ENCODE measurements at places on chromosomes 3 and 15.

DNA sequence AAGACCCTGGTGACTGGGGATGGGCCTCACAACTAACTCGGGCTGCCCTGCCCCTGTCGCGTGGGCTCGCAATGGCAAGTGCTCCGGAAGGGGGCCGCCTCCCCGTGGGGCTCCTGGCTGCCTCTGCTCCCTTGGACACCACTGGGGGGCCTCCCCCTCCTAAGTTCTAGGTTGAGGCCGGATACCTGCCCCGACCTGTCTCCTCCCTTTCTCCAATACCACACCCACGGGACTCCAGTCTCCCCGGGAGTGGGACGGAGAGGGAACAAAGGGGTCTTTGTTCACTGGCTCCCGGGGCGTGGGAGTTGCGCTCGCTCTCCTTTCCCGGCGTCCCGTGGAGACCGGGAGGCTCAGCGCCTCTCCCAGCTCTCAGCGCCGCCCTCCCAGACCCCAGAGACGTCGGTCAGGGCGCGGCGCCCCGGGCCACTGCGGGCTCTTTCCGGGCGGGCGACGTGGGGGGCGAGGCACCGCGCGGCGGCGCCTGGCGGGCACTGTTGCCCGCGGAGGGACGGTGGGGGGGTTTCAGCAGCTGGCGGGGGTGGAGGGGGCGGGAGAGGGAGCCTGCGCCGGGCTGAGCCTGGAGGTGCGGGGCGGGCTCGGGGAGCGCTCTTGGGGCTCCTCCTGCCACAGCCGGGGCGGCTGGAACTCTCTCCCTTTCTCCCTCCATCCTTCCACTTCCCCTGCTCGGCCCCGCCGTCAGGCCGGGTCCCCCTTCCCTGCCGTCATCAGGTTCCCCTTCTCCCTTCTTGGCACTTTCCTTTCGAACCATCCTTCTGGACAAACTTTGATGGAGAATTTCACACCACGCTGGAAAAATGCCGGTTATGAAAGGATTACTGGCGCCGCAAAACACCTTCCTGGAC lies at the start of gene KCNH8:
KCNH8 (plus strand) TSS at position 606 of the 863 bp plus-strand sequence; CDS start at position 816, 210 bp downstream.
- peak; percentile 61 for DNase-seq

- no peak for DNase-seq
Observed at GRCh38 chr3:32813180-32813579, 4.6 kb upstream of the TRIM71 start.

DNA sequence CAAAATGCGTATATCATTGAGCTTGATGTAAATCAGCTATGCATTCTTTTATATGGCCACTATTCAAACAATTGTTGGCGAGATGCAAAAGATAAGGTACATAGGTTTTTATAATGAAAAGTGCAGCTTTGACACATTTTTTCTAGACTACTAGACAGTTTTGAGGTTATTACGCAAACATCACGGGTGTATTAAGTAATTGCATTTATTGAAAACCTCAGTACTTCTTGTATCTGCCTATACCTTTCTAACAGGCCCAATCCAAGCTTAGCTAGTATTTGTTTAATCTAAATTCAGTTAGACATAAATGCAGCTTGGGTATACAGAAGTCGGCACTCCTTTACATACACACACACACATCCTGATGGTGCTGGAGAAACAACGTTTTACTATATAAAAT lies 2.7 kb downstream of the SPESP1 start:
- no peak for DNase-seq

DNA sequence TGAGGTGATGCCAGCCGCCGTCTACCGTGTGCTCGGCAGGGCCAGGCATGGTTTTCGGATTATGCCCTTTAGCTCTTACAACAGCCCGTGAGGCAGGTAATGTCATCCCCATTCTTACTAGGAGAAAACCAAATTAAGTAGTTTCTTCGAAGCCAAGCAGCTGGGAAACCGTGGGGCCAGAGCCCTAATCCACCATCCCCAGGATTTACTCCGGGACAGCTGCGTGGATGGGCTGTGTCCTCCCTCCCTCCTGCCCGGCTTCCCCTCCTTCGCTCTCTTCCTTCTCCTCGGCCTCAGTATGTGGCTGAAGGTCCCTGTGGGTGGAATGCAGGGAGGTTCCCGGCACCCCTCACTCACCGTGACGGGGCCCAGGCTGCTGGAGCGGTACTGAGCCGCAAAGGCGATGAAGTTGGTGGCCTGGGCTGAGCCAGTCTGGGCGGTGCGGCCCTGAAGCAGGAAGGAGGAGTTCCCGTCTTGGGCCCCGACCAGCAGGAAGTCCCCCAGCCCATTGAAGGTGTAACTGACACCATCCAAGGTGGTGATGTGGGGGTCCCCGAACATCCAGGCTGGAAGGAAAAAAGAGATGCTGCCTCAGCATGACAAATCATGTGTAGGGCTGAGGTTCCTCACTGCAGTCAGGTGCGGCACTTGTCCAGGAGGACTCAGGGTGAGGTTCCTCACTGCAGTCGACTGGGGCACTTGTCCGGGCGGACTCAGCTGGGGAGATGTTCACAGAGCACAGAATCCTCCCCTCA lies 42.5 kb downstream of the MUC20 start:
- no peak for DNase-seq

DNA sequence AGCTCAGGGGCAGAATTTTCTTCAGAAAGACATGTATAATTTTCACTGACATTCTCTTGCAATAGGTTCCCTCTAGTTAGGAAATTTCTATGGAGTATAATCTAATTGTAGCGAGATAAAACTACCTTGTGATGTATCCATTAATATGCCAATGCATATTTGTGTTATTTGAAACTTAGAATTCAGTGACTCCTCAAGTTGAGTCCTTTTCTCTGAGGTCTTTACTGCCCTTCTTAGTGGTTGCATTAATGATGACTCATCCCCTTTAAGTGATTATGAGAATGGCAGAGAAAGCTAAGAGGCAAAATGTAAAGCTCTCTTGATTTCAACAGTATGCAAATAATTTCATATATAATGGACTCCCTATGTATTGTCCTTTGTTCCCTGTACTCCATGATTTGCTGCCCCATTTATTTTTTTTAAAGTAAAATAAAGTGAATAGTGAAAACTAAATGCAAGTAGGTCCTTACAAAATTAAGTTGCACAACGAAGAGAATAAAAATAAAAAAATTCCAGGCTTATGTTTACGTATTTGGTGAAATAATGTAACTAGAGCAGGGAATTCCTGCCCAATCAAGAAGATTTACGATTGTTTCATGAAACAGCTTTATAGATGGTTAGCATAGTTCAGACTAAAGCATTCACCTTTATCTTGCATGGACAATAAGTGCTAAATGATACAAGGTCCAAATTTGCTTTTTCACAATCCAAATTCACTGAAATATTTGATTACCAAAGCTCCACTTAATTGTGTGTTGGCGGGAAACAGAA lies 78.1 kb downstream of the ZPLD1 start:
- DNase-seq, result no peak

Data from Calu3 (cell line).